CD4-positive, alpha-beta T cell treated with Interleukin-1 beta for 1 hour (primary cell): ENCODE measurements at places on chromosomes 7 and 10.

- no peak for DNase-seq
Measured at GRCh38 chr7:47040795-47041347, 541.0 kb downstream of the TNS3 start.

GRCh38 chr10:71569775-71570588, 149.6 kb downstream of the C10orf105 start:
- DNase-seq = peak; percentile 73

GRCh38 chr7:131555552-131556052, 826 bp downstream of the PODXL start:
- DNase-seq = no peak

DNA sequence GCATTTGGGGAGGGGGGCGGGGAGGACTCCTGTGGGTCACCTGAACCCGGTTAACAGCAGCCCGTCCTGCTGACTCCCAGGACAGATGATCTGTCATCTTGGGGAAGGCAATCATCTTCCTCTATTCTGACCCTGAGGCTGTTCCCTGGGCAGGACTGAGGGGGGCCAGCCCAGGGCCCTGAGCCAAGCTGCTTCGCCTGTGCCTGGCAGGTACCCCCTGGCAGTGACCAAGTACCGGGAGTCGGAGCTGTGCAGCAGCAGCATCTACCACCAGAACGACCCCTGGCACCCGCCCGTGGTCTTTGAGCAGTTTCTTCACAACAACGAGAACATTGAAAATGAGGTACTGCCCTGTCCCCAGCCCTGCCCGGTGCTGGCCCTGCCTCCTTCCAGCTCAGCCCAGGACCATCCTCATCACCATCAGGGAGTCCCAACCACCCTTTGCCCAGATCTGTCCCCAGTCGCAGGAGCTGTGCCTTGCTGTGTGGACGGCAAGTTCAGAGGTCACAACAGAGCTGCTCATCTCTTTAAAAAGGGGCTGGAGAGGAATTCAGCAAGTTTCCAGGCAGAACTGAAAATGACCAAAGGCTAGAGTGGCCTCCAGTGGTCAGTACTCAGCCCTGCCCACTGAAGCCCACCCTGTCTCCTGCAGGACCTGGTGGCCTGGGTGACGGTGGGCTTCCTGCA, 8.1 kb downstream of the AOC1 start:
- DNase-seq = no peak

DNA sequence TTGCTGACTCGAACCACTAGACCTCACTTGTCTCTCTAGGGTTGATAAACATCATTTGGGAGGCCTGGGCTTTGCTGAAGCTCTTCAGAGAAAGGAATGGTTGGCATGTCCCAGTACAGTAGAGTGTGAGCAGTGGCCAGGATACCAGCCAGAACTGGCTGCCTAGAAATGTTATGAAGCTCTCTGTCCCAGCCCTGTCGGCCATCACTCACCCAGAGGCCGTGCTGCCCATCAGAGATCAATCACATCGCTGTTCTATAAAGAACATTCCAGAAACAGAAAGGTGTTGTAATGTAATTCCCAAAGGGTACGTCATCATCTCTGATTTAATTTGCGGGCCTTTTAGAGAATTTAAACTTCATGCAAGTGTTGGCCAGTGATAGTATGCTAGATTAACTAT, 111.5 kb downstream of the PRPF18 start:
- DNase-seq = no peak
